ENCODE measurements at places on chromosomes 5 and 9.

- DNase-seq: peak; percentile 92
Measured at GRCh38 chr5:144028636-144029035, 141.8 kb downstream of the YIPF5 start.

DNA sequence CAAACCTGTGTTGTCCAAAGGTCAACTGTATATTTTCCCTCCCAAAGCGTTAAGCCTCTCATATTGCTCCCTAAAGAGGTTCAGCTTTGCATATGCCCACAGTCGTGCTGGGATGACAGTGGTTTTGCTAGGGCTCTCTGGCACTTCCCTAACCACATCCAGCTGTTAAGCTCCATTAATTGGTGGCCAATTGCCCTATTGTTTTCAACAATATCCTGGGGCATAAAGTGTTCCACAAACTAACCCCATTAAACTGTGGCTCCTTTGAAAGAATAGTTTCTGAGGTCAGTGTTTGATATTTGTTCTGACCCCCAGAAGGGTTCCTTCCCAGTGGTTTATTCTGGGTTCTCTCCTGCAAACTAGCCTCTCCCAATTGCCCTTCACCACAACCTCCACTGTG, 194.5 kb downstream of the HSD17B3 start:
- DNase-seq: no peak

DNA sequence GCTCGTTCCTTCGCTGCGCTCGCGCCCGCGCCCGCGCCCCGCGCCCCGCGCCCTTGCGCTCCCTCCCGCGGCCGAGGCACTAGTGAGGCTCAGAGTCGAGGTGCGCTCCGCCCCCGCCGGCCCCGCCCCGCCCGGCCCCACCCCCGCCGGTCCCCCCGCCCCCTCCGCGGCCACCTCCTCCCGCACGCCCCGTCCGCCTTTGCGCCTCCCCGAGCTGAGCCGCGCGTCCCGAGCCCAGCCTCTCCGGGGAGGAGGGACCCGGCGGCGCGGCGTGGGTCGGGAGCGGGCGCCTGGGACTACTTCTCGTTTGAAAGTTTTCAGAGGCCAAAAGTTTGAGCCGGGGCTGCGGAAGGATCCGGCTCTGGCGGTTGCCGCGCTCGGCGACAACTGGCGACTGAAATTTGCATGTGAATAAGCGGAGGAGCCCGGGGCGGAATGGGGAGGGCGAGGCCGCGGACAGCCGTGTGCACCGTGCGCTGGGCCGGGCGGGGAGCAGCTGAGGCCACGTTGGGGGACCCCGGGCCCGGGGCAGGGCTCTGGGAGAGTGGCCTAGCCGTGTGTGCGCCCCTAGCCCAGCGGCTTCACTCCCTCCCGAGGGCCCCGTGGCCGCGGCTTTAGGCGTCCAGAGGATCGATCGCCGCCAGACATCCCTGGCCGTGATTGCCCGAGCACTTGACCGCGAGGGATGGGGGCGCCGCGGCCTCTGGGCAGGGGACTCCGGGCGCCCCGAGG, at the start of gene NOTCH1:
Gene NOTCH1 (minus strand): TSS at position 84 of the 732 bp plus-strand sequence. CDS start 262 bp downstream, outside the sequence.
- peak; percentile 80 for DNase-seq

DNA sequence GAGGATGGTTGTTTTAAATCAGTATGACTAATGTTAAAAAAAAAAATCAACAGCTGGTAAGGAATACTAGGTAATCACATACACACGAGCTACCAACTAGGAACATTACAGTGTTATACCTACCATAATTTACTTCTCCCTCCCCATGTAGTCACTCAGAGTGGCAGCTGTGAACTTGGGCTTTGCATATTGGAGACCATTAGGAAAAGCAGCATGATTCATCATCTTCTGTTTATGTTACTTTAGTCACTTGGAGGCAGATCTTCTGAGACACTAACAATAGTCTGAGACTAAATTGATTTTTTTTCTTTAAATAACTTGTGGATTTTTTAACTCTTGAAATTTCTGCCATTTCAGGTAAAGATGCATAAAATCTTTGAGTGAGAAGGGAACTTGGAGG, 141.5 kb upstream of the NR4A3 start:
- DNase-seq: no peak

DNA sequence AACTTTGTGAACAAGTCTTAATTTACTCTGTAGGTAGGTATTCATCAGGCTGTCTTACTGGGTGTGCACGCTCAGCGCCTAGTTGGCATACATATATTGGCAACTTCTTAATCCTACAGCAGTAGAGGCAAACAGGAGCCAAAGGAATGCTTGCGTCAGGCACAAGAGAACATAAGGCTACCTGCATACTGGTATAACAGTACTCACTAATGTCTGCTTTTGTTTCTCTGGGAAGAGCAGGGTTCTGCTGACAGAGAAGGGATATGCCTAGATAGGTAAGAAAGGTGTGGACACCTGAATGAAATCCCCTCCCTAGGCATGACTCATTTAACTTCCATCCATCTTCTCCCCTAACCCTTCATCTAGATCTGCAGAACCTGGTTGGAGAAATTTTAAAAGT, 40.1 kb downstream of the ELL2 start:
- DNase-seq: no peak

- DNase-seq: no peak
Measured at GRCh38 chr9:28866951-28867350, 1293.7 kb upstream of the C9orf72 start.

DNA sequence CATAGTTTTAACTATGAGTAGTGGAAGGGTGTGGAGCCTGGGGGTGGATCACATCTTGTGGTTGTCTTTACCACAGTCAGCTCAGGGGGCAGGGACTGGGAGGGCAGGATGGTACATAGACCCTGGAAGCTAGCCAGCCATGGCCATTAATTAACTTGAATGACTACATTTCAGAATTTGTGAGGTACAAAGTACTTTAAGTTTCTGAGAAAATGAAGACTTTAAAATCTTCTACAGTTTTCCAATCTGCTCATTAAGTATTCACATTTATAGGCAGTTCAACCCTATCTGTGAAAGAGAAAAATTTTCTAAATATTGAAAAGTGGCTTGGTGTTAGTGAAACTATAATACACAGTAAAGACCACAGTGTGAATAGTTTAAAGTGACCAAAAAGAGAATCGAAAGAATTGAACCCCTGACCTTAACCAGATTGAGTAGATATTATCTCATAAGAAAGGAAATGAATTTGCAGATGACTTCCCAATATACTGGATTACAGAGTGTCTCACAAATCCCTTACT, 234.2 kb upstream of the MEF2C start:
- no peak for DNase-seq

- no peak for DNase-seq
Measured at GRCh38 chr9:135100241-135100681, 12.8 kb downstream of the OLFM1 start.

- DNase-seq: no peak
Measured at GRCh38 chr5:142615948-142616347, 69.9 kb downstream of the FGF1 start.

- DNase-seq: no peak
Measured at GRCh38 chr5:117054911-117055310, 480.3 kb upstream of the SEMA6A start.

DNA sequence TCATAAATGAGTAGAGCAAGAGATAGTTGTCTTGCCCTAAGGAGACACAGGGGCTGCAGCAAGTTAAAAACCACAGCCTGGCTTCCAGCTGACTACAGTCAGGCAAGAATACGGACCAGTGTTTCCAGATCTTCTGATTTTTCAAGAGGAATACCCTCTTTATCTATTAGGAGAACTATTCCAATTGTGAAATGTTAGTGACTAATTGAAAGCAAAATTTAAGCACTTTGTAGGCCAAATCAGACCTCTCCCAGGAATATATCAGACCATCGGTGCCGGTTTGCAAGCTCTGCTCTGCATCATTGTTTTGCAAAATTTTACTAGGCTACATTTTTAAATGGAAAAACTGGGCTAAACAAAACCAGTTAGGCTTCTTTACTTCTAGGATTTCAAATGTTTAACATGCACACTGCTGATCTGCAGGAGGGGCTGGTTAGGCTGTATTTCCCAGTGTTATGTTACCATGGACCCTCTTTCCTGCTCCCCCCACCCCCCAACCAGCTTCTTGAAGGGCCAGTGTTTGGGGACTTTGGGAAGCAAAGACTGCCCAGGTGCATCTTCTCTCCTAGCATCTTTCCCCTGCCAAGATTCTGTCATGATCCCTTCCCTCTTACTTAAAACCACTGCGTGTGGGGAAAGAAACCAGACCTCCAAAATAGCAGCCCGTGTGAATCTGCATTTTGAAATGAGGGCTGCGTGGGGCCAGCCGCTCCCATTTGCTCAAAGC, 1.1 kb upstream of the ARSI start:
- DNase-seq: no peak

DNA sequence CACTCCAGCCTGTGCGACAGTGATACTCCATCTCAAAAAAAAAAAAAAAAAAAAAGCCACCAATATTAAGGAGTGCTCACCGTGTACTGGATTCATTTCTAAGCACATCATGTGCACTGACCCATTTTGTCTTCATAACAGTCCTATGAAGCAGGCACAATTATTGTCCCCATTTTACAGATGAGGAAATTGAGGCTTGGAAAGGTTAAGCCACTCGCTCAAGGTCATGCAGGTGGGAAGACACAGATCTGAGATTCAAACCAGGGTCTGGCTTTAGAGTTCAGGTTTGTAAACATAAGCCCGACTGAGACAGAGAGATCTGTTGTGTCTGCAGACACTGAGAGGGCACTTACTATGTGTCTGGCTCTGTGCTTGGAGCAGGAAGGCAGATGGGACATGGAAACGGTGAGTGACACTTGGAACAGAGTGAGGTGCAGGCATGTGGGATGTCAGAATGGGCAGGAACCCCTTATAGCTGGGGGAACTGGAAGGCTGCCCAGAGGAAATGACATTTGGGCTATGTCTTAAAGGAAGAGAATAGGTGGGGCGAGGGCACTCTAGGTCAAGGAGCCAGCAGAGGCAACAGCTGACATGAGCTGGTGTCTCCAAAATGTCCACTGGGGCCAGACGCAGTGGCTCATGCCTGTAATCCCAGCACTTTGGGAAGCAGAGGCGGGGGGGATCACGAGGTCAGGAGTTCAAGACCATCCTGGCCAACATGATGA, 69.9 kb downstream of the STK10 start:
- no peak for DNase-seq

DNA sequence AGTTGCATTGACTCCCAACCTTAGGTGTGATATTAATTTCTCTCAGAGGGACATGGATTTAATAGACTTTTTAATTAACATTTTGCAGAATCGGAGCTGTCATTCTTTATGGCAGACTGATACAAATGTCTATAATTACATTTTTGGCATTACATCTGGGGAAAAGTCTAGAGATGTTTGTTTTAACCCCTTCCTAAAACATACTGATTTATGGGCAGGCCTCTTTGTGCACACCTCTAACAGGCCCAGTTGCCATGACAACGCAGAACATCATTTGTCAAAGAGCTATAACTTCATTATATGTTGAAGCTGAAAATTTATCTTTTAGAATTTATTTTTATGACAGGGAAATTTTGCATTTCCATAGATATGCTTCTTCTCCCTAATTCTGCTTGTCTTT, 158.5 kb downstream of the NTRK2 start:
- no peak for DNase-seq

DNA sequence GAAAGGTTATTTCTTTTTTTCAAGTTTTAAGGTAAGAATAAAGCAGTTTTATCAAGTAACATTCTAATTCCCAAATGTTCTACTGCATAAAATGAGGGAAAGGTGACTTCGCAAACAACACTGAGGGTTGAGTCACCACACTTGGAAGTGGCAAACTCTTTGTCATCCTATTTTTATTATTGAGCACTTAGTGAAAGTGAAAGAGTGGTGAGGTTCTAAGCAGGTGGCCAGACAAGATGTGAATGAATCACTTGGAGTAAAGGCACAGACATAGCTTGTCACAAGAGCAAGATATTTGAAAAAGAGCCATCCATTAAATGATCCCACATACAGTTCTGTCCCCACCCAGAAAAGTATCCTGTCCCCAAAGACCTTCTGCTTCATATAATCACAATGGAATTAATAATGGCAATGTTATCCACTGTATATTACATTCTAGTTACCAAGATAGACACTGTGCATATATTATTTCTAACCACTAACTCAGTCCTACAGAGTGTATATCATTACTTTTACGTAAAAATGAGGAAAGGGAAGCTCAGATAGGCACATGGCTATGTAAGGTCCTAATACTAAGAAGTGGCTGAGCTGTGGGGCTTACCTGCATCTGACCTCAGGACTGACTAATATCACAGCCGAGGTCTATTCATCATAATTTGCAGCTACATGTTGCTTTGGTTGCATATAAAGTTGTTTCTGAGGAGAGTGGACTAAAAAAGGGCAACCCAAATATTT, 730.4 kb upstream of the MEF2C start:
- DNase-seq: no peak

DNA sequence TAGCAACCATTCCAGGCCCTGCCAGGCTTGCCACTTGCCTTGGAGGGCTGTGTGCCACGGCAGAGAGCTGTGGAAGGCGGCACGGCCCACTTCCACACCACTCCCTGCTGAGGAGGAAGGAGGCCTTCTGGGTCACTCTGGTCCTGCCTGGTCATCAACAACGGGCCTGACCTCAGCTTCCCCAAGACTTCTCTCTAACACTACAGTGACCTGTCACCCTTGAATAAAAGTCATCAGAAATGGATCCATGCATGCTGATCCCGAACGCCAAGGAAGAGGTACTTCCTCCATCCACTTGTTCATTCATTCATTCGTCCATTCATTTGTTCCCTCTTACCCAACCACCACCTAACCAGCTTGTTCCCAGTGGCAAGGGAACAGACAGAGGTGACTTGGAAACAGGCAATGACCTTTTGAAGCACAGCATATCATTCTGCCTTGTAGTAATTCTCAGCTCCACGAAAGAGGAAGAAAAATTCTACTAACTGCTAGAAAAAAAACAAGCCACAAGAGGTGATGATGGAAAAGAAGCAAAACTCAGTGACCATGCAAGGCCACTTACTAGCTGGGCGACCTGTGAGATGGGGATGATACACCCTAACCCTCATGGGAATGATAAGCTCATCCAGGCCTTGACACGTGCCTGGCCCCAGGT, 58.6 kb downstream of the STK10 start:
- no peak for DNase-seq

DNA sequence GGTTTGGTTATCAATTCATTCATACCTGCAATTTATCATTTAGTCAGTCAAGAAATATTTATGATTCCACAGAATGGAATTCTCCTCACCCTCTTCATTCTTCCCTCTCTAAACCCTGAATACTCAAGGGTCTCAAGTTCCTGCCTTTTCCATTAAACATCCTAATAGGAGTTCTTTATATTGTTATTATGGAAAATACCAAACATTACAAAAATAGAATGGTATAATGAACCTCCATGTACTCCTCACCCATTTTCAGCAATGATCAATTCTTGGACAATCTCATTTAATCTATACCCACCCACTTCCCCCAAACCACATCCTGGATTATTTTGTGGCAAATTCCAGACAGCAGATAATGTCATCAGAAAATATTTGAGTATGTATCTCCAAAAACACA, 74.5 kb downstream of the ADAMTS12 start:
- DNase-seq: no peak

GRCh38 chr9:114314881-114315722, 7.8 kb upstream of the ORM1 start:
- DNase-seq: no peak

Data from fibroblast of skin of left biceps (primary cell).